ENCODE measurements at places on chromosomes 6 and 20. TPM values are rescaled to one million over a fixed set of nuclear protein-coding genes. Genes with fewer than 3 reads are reported as not detected.
A peak's percentile ranks its signal among the peaks of the same experiment; 100 is the strongest.

DNA sequence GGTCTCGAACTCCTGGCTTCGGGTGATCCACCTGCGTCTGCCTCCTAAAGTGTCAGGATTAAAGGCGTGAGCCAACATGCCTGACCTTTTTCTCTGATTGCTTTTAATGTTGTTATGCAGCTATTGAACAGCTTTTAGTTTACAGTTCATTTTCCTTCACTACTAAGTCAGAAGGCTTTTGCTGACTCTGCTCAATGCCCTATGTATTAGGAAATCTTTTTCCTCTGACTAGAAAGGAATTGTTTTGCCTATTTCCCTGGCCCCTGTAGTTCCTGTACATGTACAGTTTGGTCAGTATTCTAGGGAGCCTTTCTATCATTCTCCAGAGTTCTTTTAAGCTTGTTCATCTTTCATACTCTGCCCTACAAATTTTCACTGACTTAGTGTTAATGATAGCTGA is 280.2 kb downstream of the CDKAL1 start:
- no peak for DNase-seq

DNA sequence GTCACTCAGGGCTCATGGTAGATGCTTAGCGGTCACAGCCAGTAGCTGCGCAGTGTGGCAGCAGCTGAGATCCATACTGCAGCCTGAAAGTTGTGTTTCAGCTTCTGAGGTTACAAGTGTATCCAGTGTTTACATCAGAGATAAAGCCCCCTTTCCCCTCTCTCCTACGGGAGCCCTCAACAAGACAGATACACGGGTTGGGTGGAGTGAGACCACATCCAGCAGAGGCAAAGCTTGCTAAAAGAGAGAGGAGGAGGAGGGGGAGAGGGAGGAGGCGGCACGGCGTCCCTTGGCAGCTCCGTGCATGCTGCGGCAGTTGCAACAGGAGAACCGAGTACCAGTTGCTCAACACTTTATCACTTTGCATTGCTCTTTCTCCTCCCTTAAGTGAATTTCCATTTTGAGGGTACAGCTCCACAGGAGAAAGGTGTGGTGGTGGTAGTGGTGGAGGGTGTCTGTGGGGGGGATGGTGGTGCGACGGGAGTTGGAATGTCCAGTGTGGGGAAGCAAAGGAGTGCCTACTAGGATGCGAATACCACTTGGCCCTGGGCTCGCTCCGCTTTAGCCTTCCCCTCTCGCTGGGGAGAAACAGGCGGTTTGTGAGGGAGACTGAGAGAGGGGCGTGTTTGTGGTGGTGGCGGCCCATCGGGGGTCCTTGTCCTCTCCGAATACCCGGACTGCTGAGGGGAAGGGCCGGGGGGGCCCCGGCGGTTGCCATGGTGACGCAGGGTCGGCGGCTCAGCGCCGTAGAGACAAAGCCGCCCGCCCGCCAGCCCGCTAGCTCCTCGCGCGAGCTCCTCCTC is 405 bp upstream of the RNF182 start:
- DNase-seq: peak; percentile 38

DNA sequence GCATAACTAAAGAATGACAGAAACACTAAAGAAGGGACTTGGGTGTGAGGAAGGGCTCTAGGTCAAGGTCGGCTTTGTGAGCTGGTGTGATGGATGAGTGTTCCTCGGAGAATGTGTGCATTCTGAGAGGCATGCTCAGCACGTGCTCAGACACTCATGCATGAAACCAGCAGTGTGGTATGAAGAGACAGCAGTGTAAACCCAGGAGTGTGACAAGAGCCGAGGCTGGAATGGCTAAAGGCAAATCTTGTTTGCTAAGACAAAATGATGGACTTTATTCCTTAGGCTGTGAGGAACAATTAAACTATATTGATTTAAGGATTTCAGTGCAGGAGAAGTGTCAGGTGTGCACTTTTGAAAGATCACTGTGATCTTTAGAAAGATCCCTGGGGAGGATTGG is 107.4 kb upstream of the MAP7 start:
- no peak for DNase-seq

- no peak for DNase-seq
Observed at GRCh38 chr6:158758941-158759479, 60.2 kb downstream of the EZR start.

GRCh38 chr6:94769197-94769596 is 808.1 kb upstream of the MANEA start:
- DNase-seq: no peak

DNA sequence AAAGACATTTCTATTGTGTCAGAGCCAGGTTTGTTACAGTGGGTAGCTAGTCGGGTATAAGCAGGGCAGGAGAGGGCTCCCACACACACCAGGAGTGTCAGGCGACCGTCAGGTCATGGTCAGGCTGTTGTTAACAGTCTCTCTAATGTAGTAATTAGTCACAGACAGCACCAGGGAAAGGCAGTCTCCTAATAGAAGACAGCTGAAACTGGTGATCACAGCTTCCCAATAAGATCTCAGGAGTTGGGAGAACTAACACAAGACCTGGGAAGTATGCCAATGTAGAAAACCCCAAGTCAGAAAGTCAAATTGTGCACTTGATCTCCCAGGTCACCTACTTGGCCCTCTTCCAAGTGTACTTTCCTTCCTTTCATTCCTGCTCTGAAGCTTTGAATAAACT is 53.0 kb upstream of the GPR6 start:
- peak; percentile 4 for DNase-seq

DNA sequence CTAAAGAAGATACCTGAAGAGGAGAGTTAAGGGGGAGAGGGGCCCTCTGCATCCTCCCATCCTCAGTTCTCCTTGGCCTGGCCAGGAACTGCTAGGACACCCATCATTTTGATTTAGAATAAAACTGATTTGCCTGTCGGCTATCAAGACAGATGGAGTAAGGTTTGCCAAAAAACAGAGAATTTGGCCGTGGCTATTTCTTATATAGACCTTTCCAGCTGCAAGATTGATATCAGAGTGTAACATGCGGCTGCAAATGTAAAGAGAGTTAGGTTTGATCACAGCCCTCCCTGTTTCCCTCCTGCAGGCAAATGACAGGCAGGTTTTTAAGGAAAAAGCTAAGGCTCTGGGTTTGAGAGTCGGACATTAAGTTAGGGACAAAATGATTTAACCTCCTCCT is 226.6 kb upstream of the TAB2 start:
- DNase-seq: no peak

GRCh38 chr6:131638013-131638412 is 911 bp downstream of the ENPP3 start:
- DNase-seq: no peak

DNA sequence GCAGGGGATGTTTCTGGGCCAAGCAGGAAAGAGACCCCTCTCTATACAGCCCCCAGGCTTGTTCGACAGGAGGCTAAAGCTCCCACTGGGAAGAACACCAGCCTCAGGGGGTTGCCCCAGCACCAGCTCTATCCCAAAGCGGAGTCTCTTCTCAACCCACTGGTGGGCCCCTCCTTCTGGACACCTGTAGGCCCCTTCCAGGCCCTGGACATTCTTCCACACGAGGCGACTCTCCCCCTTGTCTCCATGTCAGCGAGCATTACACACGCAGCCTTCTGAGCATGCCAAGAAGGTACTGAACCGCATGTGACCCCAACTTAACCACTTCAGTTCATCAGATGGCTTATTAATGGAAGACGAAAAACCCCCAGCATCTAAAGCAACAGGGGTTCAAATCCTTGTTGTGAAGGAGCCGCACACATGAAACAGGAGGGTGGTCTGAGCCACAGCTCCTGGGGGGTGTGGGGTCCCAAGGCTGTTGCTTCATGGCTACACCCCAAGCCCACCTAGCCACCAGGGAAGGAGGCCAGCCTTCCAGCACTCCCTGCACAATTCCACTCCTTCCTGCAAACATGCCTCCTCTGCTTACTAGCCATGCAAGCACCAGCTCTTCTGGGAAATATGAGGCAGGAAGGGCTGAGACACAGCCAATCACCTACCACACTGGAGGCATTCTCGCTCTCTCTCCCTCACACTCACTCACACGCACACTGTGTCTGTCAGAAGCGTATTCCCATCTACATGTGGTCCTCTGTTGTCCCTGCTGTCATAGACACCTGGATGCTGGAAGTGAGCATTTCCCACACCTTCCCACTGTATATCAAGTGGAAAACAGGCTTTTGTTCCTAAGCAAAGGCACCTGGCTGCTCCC is 104.5 kb downstream of the NOL4L start:
- no peak for DNase-seq

GRCh38 chr20:17014217-17014616 is 212.6 kb upstream of the PCSK2 start:
- no peak for DNase-seq

DNA sequence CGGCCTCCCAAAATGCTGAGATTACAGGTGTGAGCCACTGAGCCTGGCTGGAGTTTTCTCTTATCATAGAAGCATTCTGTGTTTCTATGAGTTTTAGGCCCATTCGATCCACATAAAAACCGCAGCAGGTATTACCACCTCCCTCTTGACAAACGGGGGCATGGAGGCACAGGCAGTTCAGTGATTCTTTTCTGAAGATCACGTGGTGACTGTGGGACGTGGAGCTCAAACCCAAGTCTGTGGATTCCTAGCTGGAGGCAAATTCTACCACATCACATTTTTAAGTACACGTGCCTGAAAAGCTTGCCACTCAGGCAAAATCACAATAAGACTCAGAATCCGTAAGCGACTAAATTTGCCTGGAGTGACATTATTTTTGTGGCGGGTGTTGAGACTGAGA is 191.3 kb downstream of the GMPR start:
- DNase-seq: no peak

- DNase-seq: peak; percentile 87
Observed at GRCh38 chr6:159984268-159984786, 15.4 kb downstream of the IGF2R start.

DNA sequence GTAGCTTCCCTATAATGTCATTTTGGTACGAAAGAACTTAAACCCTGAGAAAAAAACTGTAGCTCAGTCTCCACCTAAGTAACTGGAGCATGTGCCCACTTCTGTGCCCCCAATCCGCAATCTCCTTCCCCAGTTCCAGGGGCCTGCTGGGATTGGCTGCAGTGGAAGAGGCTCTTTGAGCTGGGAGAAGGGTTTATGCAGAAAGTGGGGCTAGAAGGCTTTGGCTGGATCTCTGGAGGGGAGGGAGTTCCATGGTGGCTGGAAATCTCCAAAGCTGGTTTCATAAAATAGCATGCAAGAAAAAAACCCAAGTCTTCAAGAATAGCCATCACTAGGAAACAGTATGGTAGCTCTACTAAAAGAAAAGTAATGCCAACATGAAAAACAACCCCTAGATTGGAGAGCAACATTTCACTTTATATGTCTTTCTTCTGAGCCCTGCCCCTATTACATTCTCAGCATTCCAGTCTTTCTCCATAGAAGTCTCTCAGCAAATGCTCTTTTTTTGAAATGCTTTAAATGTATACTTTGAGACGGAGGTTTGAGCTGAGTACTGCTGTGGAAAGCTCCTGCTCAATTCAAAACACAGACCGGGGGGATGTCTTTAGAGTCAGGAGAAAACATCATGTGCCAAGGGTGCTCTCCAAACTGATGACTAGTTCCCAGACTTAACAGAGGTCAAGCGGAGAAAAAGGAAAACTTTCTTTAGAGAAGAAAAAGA is 36.0 kb upstream of the FOXO3 start:
- DNase-seq: peak; percentile 22

DNA sequence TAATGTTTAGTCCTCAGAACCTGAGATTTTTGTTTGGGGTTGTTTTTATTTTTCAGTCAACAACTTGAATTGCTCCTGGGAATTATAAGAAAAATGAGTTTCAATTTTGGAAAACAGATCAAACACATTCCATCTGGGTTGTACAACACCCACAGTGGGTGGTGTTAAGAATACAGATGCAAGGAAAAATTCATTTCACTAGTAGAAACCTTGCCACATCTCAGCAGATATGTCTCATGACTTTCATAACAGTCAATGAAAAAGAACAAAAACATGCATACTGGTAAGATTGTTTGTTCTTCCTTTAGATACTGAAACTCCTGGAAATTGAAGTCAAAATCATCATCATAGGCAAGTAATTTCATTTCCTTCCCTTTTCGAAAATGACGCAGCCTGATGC is 78.9 kb downstream of the MOXD1 start:
- DNase-seq: peak; percentile 69

DNA sequence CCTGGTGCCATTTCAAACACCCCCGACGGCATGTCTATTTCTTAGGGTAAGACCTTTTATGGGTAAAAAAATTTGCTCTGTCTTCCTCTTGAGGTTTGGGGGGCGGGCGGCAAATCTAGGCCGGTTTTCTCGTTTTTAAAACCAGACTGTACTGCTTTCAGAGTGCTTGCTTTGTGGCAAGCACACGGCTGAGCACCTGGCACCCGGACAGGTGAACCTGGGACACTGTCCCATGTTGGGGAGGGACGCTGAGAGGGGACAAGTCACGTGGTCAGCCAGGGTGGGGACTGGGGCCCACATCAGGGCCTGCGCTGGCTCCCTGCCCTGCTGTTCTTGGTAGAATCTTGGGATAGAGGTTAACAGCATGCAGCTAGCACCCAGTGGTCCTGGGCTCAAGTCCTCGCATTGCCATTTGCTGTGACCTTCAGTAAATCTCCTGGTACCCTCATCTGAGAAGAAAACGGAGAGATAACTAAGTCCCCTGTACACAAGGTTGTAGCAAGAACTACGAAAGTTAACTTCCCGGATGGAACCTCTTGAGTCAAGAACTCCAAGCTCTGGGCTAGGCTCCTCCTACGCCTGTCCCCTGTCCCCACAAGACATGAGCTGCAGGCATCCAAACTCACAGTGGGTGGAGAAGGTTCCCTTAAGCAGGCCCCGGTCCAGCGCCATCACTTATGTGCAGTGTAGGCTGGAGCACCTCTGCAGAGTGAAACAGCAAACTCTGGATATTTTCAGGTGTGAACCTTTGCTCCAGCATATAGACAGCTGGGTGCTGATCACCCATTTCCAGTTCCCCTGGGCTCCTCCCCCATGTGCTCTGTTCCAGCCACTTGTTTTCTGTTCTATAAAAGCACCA is 41.7 kb downstream of the PMEPA1 start:
- no peak for DNase-seq

- DNase-seq: no peak
Observed at GRCh38 chr20:48606172-48606840, 221.5 kb downstream of the PREX1 start.

DNA sequence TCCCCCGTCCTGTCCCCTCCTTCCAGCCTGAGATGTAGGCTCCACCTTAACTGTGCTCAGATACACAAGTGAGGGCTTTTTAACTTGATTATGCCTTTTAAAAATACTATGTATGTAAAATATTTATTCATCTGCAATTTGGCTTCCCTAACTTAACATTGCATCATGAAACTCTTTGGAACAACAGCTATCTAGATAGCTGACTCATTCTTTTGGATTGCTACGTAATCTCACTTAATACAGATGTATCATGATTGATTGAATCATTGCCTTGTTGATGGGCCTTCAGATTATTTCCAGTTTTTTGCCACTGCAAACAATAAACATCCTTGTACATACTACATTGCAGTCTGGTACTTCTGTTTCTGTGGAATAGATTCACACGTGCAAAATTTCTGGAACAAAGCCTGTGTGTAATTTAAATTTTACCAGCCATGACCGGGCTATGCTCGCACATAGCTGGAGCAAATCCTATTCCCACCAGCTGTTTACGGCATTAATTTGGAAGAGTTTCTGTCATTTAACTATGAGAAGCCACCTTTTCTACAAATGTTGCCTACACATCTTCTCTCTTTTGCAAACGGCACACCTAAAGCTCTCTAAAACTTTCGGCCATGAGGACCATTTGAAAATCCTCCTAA is 6.5 kb downstream of the PRND start:
- peak; percentile 62 for DNase-seq

Gene DOK5
- total RNA-seq: 85.6 TPM

Gene DST
- total RNA-seq: 505 TPM

Gene MEI4
- total RNA-seq: not detected

Gene FAM217A
- total RNA-seq: not detected

Gene FAM110A
- total RNA-seq: 5.4 TPM

Gene C6orf132
- 1.4 TPM for total RNA-seq

Gene LRFN2
- total RNA-seq: not detected

Gene CNBD2
- 2.2 TPM for total RNA-seq

Gene PSORS1C2
- total RNA-seq: not detected
